ENCODE measurements at places on chromosomes 7 and 10. TPM values are rescaled to one million over a fixed set of nuclear protein-coding genes. Genes with fewer than 3 reads are reported as not detected.

Gene GJD4
- not detected for total RNA-seq

DNA sequence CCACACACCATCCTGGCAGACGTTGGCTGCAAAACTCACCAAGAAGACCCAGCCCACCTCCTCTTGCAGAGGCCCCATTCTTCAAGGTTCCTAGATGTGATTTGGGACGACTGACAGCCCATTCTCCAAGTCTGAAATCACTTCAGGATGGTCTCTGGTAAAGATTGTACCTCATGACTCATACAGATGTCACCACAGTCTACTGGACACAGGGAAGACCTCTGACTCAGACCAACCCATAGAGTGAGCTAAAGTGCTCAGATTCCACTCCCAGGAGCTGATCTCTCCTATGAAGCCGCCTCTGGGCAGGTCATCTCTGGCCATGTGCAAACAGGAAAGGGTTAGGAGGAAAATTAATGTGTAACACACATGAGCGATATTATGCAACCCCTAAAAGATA, 102.4 kb upstream of the VWC2 start:
- DNase-seq, result no peak

DNA sequence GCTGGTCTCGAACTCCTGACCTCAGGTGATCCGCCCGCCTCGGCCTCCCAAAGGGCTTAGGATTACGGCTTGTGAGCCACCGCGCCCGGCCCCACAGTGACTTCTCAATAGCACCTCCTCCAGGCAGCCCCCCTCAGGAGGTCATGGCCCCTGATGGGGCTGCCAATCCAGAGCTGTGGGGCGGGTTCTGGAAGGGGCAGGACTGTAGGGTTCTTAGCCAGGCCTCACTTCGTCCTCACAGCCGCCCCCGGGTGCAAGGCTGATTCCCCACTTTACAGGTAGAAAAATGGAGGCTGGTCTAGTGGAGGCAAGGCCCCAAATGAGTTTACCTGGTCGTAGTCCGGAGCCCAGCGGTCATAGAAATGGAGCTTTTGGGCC, 638 bp downstream of the METTL27 start:
- DNase-seq, result no peak

Gene RBM20
- total RNA-seq, result 2.3 TPM

DNA sequence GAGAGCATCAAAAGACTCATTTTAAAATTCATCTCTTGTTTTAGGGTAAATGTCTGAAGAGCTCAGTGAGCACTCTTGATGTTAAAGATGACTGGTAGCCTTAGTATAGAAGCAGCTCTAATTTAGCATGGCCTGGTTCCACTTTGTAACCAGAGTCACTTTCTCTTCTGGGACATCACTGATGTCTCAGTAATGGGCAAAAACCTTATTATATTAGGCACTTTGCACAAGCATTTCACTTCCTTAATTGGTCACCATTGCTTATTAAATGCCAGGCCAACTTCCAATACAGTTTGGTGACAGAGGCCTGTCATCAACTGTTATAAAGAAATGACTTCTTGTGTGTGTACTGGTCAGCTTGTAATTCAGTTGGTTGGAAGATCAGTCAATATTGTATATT, 53.0 kb downstream of the STEAP1B start:
- no peak for DNase-seq
